ENCODE measurements at places on chromosomes 4 and X.

- no peak for DNase-seq
Measured at GRCh38 chrX:115713460-115713859, 152.5 kb downstream of the PLS3 start.

GRCh38 chrX:16745102-16745501 is 25.7 kb downstream of the SYAP1 start:
- DNase-seq: no peak

GRCh38 chrX:120087289-120088017 is 10.0 kb upstream of the RHOXF2B start:
- DNase-seq: no peak

- no peak for DNase-seq
Measured at GRCh38 chr4:181968371-181968770, 274.8 kb upstream of the TENM3 start.

DNA sequence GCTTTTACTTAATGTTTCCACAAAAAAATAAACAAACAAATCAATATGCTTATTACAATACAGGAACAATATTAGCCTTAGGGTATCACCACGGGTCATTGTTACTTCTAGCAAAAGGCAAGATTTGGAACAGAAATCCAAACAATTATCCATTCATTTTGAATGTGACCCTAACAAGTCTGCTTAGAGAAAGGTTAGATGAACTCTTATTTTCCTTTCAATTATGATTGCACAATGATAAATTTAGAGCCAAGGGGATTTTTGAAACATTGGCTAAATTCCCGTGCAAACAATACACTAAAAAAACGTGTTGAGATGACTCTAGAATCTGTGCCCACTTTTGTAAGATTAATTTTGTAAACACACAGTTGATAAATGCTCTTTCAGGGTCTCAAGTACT is 474.7 kb downstream of the PCDH7 start:
- DNase-seq: peak; percentile 83

- DNase-seq: no peak
Measured at GRCh38 chr4:124708517-124709300, 3.8 kb downstream of the ANKRD50 start.

DNA sequence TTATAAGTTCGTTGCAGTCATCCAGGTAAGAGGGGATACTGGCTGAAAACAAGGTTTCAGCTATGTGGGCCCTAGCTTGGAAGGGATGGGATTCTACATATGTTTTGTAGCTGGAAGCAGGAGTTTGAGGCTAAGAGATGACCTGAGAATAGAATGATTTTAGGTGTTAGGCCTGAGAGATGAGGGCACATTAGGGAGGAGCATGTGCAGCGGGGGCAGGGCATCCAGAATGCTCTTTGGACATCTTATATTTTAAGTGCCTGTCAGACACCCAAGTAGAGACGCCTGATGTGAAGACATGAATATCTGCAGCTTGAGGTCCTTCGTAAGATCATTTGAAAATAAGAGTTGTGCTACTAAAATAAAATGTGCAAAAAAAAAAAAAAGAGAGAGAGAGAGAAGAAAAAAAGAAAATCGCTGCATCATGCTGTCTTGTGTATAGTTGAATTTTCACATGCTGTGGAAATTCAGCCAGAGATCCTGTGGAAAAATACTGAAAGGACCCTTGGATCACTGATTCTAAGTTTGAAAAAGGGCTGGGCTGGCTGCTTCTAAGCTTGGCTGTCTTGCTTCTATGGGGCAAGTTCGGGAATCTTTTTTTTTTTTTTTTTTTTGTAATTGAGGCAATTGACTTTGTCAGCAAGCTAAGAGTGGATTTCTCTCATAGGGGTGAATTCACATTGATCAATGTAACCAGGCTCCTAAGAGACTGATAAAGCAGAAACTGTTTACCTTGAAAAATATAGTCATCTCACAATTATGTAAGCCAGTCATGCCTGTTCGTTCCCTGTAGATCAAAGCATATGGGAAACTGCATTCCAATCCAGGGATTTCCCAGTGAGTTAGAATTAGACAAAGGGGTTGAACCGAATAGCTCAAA is 341.0 kb upstream of the GATB start:
- DNase-seq: no peak

GRCh38 chrX:31136144-31136611 is 64.3 kb upstream of the FTHL17 start:
- no peak for DNase-seq

DNA sequence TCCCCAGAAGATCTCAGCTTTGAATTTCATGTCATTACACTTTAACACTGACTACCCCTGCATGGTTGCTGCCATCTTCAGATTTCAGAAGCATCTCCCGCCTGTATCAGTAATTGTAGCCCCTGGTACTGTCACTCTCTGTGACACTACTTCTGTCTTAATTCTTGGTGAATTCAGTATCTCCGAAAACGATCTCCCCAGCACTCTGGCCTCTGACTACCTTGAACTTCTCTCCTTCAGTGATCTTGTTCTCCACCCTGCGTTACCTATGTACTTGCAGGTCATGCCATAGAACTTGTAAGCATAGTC is 53.8 kb upstream of the ABCG2 start:
- DNase-seq: no peak

DNA sequence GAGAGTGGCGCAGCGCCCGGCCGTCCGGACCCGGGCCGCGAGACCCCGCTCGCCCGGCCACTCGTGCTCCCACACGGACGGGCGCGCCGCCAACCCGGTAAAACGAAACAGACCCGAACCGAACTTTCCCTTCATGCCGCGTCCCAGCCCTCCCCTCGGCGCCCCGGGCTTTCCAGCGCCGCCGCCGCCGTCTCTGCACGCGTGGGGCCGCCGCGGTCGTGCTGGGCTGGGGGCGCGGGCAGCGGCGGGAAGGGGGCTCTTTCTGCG is 222 bp downstream of the SMAD1 start:
- DNase-seq: no peak

GRCh38 chr4:174216799-174217272 is 66.6 kb downstream of the FBXO8 start:
- no peak for DNase-seq

DNA sequence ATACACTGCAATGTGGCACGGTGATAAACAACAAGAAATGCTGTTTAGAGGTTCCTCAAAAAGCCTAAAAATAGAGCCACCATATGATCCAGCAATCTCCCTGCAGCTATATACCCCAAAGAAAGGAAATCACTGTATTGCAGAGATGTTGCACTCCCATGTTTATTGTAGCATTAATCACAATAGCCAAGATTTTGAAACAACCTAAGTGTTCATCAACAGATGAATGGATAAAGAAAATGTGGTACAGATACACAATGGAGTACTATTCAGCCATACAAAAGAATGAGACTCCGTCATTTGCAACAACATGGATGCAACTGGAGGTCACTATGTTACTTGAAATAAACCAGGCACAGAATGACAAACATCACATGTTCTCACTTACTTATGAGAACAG is 365.8 kb upstream of the DIPK2B start:
- no peak for DNase-seq

DNA sequence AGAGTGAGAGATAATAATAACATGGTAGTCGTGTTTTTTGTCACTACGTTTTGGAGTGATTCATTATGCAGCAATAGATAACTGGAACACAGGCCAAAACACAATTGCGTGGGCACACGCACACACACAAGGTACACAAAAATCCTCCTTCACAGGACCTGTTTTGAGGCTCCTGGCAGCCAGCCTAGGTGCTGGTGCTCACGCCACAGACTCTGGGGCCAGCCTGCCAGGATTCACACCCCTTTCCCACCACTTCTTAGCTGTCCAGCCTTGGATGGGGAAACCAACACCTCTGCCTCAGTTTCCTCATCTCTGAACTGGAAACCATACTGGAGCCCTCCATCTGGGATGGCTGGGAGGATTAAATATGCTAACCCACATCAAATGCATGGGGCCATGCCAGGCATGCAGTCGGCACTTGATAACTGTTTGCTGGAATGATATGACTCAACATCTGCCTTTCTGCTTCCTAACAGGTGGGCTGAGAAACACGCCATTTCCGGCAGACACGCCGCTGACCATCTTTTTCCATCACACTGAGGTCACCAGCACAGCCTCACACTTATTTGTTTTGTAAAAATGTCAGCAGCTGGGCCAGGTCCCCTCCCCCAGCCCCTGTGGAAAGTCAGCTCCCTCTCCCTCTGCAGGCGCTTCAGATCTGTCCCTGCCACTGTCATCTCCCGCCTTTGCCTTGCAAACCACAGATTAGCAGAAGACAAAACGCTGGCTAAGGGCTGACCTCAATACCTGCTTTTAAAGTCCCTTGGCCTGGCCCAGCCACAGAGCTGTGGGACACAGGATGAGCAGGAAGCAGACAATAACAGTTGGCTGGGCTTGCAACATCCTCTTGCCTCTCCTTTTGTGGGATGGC is 237.5 kb downstream of the BCOR start:
- no peak for DNase-seq

- no peak for DNase-seq
Measured at GRCh38 chr4:176259330-176260090, 9.5 kb downstream of the ASB5 start.

DNA sequence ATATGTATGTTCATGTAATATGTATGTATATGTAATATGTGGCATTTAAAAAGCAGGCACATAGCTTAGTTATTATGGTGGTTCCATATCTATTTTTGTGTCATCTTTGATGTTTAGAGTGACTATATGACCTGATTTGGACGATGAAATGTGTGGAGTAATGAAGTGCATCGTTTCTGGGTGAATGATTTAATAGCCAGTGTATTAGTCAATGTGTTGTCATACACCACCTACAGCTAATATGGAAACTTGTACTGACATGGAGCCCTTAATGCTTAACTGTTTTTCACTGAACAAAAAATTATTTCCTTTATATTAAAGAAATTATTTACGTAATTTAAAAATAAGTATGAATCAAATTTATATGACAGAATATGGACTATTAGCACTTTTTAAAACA is 292.3 kb upstream of the FSTL5 start:
- DNase-seq: no peak

DNA sequence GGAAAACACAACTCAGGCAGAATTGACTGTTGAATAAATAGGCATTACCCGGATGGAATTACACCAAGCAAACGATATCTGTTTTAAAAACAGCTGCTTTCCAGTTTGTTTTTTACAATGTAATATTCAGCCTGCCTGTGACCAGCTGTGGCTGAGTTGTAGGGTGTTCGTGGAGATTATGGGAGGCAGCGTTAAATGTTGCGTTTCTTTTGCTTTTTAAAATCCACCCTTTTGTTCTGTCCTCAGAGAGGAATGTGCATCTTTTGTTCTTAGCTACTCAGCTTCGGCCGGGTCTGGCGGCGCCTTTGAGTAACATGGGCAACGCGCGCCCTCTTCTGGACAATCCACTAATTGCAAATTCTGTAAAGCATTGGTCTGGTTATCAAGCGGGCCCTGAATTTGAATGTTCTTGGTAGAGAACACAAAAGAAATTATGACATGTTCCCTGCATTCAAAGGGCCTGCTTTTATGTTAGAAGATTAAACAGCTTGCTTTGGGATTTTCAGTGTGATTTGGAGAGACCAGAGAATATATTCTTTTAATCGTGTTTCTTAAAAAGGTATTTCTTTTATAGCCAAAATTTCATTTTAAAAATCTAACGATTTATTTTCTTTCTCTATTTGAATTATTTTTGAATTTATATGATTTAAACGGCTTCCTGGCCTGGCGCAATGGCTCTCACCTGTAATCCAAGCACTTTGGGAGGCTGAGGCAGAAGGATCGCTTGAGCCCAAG is 76.3 kb upstream of the TRIM2 start:
- peak; percentile 94 for DNase-seq

- no peak for DNase-seq
Measured at GRCh38 chrX:455199-455598, 68.5 kb upstream of the PPP2R3B start.

GRCh38 chrX:38514016-38514854 is 47.1 kb upstream of the TSPAN7 start:
- DNase-seq: peak; percentile 24

DNA sequence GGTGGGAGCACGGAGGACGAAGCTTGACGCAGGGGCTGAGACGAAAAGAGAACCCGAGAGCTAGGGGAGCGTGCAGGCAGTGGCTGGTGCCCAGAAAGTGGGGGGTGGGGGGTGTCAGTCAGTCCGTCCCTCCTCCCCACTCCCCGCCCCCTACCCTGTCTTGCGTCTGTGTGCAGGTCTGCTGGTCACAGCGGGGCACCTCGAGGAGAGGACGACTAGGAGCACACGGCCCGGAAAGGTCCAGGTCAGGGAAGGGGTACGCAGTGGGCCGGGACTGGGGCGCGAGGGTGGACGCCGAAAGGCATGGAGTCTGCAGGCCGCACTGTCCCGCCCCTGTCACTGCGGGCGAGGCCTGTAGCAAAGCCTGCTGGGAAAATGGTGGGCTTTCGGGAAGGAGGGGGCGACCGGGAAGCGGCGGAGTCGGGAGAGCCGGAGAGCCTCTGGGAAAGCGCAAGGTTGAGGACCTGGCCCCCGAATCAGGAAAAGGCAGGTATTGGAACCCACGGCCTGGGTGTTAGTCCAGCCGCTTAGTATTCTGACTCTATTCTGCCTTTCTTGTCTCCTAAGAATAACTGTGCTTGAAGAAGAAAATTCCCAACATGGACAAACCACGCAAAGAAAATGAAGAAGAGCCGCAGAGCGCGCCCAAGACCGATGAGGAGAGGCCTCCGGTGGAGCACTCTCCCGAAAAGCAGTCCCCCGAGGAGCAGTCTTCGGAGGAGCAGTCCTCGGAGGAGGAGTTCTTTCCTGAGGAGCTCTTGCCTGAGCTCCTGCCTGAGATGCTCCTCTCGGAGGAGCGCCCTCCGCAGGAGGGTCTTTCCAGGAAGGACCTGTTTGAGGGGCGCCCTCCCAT is 769 bp downstream of the TCEAL1 start:
- peak; percentile 82 for DNase-seq

GRCh38 chr4:39754309-39754708 is 56.4 kb downstream of the UBE2K start:
- no peak for DNase-seq

- DNase-seq: no peak
Measured at GRCh38 chrX:37785569-37785968, 5.7 kb downstream of the CYBB start.

- DNase-seq: no peak
Measured at GRCh38 chr4:147206807-147207206, 261.1 kb upstream of the TTC29 start.

GRCh38 chr4:126451237-126451873 is 1136.6 kb downstream of the FAT4 start:
- DNase-seq: no peak

DNA sequence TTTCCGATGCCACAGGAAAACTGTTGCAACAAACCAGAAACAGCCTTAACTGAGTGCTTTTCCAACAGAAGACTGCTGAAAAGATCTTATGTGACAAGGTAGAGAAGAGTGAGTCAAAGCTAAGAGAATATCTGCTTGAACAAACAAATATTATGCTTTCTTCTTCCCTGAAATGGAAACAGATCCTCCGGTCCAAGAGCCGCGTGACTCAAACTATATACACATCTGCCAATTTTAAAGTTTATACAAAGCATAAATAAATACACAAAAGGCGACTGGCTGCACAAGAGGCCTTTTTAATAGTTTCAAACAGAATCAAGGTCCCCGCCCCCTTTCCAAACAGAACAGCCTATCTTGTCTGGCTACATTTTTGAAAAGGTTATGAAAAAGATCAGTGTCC is 329.7 kb upstream of the F9 start:
- peak; percentile 14 for DNase-seq

- DNase-seq: no peak
Measured at GRCh38 chrX:43345166-43345565, 310.9 kb upstream of the MAOA start.
